Thymus (tissue), 14 donors: ENCODE measurements at places on chromosomes 3 and 15.

DNA sequence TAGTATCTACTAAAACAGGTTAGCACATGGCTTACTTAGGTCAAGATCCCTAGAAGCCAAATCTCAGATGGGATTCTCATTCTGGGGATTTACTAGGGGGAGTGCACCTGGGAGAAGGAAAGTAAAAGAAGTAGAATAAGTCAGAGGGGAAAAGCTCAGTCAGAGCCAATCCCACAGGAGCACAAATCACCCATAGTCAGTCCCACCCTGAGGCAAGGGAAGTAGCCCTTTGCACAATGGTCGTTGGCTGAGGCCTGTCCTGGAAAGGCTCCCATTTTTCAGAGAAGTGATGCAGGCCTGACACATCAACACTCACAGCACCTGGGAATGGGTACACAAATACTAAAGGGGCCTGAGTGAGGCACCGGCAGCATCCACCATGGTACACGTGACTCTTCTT lies 39.8 kb downstream of the SST start:
- no peak for DNase-seq

DNA sequence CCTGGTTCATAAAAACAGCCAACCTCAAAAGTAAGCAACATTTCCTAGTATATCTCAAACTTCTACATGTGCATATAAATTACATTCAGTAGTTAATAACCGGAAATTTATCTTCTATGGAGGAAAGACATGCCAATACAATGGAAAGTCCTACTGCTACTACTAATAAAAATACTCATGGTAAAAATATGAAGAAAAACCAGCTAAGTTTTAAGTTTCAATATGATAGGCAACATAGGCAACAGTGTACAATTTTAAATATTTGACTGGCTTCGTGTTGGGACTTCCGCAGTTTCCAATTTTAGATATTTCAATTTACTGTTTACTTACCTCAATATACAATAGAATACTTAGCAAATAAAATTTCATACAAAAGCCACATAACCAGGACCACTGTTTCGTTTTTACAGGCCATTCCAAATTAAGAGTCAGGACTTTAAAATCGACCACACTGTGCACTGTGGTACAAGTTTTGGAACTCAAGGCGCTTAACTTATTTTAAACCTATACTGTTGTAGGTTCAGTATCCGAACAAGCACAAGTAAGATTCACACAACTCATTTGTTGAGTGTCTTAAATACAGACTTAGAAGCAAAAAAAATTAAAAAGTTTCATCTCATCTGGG lies 2.9 kb downstream of the NAA50 start:
- no peak for DNase-seq

DNA sequence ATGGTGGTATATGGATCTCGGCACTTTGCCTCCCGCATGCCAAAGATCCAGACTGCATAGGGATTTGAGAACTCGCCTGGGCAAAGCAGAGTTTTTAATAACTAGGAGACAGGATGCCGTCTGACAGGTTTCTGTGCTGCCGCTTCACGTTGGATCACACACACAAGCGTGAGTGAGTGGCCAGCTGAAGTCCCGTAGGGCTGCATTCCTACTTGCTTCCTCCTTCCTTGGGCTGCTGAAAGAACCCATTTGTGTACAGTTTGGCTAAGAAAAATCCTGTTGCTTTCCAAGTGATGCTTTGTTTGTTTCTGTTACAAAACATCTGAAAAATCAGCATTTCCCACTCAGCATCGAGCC lies 604.3 kb upstream of the CFAP20DC start:
- no peak for DNase-seq

GRCh38 chr3:42572278-42572677 lies 9.5 kb downstream of the SEC22C start:
- no peak for DNase-seq

GRCh38 chr15:68382286-68383007 lies 49.5 kb downstream of the ITGA11 start:
- no peak for DNase-seq

- peak; percentile 7 for DNase-seq
These were observed 58.7 kb upstream of the FNDC3B start for GRCh38 chr3:171980578-171981270.

DNA sequence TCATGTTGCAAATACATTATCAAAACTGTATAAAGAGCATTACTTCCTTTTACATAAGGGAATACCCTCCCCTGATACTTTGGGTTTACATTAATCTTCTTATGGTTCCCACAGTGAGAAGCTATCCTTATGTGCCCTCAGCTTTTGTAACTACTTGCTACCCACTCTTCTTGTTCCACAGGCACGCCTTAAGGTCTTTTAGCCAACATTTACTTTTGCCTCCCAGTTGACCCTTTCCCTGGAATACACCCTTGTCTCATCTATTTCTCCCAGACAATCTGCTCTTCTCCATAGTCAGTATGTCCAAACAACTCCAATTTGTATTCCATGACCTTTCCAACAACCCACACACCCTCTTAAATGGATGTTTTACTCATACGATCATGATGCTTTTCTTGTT lies 116.8 kb upstream of the COL8A1 start:
- DNase-seq: no peak

DNA sequence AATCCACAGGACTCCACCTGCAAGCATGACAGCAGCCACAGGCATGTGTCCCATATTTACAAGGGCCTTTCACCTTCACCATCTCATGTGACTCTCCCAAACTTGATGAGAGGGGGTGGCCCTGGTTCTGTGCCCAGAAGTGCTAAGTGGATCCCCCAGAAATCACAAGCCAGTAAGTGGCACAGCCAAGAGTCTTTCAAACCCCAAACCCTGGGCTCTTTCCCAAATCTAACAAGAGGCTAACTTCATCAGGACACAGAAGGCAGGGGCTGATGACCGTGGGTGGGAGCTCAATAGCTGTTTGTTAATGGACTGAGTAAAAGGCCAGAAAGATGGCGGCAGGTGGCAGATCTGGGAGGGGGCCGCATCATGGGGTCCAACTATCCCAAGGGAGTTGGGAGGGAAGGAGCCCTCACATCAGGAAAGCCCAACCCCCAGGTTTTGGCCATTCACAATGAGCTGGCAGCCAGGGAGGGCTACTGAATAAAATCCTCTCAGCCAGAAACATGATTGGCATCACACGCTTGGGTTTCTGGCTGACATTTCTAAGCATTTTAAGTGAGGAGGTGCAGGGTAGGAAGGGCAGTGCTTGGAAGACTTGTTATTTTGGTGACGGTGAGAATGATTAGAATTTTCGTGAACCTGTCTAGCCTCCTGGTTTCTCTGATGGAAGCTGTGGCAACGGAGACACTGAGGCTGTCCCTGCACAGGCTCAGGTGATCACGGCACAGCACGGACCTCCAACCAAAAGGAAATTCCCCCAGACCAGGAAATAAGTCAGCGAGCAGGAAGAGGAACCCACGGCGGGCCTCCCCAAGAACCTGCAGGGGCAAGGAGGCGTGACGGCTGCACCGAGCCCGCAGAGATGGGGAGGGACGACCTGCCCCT lies 109.3 kb downstream of the OXNAD1 start:
- no peak for DNase-seq

GRCh38 chr15:34886134-34886533 lies 83.4 kb downstream of the AQR start:
- DNase-seq: no peak

- no peak for DNase-seq
These were observed 490.1 kb upstream of the ARRDC4 start for GRCh38 chr15:97470417-97470816.

- DNase-seq: no peak
These were observed 105.4 kb downstream of the ZIC1 start for GRCh38 chr3:147514366-147515160.

DNA sequence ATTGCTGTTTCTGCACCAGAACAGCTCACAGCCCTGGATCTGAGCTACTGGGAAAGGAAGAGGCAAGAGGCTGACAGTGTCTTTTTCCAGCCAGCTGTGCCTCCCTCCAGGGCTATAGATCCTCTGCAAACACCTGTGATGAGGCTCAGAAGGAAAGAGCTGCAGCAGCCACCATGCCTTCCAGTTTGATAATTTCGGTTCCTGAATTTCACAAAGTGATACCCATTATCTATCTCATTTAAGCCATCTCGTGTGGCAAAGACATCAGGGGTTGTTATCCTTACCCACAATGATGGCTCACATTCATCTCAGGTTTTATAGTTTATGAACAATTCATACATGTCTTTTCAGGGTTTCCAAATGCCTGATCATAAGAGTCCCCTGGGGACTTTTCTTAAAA lies 1.8 kb upstream of the LARP6 start:
- DNase-seq: no peak

GRCh38 chr3:193800138-193801043 lies 207.4 kb downstream of the OPA1 start:
- DNase-seq: no peak

DNA sequence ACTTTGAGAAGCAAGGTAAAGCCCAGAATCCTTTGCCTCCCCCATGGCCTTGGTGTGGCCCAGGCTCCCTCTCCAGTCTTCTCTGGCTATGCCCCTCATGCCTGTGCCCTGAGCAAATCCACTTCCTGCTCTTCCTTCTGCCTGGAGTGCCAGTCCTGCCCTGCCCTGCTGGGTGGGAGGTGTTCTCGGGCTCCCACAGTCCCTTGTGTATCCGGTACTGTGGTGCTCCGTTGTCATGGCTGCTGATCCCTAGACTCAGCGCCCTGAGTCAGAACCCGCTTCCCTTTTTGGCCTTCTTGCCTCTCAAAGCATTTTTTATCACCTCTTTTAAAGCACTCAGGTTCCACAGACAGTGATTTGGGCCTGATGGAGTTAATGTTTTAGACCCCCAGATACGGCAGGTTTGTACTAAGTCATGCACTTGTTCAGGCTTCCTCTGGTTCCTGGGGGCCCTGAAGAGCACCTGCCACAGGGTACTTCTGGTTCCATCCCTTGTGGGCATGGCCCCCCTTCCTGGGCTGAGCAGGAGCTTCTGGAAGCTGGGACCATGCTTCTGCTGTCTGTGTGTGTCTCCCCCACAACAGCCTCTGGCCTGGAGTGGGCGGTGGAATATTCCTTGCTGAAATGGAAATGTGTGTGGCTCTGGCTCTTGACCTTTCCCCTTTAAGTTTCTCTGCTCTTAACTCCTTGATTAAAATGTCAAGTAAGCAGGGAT lies 29.6 kb upstream of the ADAMTS7 start:
- no peak for DNase-seq

DNA sequence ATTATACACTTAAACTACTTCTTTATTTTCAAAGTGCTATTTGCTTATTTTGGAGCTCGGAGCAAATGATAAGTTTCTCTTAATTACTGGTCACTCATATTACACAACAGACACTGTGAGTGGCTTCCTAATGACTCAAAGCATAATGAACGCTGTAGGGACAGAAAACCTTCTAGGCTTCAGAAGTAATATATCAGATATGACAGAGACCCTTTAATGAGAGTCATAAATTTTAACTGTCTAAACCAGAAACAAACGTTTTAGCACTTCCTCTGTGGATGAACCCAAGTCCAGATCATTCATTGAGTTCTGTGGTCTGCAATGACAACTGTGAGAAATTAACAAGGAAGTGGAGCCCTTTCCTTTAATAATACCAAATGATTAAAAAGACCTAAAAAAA lies 66.6 kb downstream of the ARPP21 start:
- no peak for DNase-seq

GRCh38 chr15:101288905-101289513 lies 6.0 kb downstream of the SNRPA1 start:
- peak; percentile 33 for DNase-seq

GRCh38 chr3:131174752-131175151 lies 148.1 kb downstream of the NEK11 start:
- peak; percentile 32 for DNase-seq

GRCh38 chr3:113606539-113607218 lies 74.3 kb downstream of the SIDT1 start:
- DNase-seq: peak; percentile 80

DNA sequence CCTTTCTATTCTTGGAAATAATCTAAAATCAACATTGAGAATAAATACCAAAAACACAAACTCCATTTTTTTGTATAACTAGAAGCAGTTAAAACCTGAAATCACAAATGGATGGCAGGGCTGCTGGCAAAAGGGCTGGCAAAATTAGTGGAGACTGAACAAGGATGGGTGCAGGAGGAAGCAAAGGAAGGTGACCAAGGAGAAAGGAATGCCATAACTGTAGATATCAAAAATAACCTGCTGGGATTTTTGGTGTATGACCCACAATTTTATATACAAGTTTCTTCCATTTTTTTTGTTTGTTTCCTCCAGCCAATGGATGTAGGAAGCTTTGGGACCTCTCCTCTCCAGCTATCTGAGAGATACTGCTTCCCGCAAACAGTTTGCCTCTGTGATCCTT lies 12.7 kb downstream of the CFAP44 start:
- no peak for DNase-seq

DNA sequence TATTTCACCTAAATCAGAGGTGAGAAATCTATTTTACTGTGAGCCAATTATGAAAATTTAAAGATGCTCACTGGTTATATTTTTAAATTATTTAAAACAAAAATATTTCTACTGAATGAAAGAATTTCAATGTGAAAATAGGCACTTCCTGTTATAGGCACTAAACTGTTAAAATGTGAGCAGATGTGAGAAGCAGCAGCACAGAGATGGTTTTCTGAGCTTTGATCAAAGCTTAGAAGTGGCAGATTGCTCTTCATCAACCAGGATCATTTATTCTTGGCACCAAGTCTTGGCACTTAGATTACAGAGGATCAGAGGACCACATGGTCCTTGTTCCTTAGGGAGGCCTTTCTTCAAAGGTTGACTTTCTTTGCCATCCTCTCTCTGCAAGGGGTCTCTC lies 18.0 kb upstream of the TSC22D2 start:
- no peak for DNase-seq

DNA sequence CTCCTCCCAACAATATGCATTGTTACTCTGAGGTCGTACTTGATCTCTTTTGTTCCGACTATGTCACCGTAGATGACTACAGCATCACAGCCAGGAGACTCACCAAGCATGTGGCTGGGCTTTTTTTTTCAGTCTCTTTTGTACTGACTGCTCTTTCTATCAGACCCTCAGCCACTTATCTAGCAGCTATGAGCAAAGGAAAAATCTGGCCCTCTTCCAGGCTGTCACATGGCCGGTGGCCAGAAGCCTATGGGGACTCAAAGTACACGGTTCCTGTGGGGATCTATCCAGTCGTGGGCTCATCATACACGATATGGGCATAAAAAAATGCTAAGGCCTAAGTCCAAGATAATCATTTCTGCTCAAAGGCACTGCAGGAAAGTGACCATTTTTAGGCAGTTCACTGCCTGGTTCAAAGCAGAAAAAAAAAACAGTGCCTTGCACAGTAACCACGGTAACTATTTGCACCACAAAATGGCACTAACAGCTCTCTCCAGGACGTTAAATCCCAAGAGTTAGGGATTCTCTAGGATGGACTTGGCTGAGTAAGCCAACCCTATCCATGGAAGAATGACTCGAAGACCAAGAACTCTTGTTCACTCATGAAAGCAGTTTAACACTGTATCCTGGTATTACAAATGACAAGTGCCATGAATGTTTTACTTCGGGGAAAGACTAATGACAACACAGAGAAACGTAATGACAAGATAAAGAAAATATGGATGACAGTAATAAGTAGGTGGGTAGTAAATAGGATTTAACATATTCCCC lies 50.3 kb downstream of the SHQ1 start:
- DNase-seq: no peak
